Ovary (tissue), 10 donors: ENCODE measurements at places on chromosomes 6 and 20. TPM values are rescaled to one million over a fixed set of nuclear protein-coding genes. Genes with fewer than 3 reads are reported as not detected.

The VGLL2 gene
- not detected for polyA plus RNA-seq

- DNase-seq = no peak
Measured at GRCh38 chr6:12301018-12301417, 10.9 kb downstream of the EDN1 start.

DNA sequence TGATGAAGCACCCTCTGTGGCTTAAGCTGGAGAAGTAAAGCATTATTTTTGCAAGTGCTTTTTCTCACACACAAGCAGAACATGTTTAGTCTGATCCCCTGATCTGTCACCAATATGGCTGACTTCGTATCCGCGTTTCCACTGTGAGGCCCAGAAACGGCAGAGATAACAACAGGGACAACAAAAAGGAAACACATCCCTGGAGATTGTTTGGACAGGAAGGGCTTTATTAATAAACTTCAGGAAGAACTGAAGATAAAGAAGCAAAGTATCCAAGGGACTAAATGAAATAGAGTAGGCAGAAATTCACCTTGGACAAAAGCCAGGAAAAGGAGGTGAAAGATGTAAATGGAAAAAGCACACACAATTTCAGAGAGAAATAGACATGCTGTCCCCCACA, 49.2 kb downstream of the RARS2 start:
- DNase-seq = no peak

DNA sequence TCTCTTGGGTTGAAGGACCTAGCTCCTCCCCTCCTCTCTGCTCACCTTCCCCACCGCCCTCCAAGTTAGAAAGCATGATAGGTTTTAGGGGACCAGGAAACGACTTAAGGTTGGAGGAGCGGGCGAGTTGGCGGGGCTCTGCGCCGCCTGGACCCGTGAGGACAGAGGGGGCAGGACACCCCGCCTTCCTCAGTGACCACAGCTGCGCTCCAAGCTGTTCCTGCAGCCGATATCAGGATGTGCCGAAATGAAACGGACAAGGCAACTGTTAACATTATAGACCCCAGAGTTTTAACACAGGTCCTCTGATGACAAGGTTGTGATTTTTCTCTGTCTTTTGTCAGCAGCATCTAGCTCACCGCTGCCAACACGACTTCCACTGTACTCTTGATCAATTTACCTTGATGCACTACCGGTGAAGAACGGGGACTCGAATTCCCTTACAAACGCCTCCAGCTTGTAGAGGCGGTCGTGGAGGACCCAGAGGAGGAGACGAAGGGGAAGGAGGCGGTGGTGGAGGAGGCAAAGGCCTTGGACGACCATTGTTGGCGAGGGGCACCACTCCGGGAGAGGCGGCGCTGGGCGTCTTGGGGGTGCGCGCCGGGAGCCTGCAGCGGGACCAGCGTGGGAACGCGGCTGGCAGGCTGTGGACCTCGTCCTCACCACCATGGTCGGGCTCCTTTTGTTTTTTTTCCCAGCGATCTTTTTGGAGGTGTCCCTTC, at the start of gene GRM1:
Gene GRM1, plus strand, starts transcription at position 212 of the 722 bp plus-strand sequence. Its CDS starts 456 bp downstream, at position 668.
- no peak for DNase-seq

The TMC2 gene
- polyA plus RNA-seq = 0.38 TPM

The CNBD2 gene
- polyA plus RNA-seq = 6.7 TPM

DNA sequence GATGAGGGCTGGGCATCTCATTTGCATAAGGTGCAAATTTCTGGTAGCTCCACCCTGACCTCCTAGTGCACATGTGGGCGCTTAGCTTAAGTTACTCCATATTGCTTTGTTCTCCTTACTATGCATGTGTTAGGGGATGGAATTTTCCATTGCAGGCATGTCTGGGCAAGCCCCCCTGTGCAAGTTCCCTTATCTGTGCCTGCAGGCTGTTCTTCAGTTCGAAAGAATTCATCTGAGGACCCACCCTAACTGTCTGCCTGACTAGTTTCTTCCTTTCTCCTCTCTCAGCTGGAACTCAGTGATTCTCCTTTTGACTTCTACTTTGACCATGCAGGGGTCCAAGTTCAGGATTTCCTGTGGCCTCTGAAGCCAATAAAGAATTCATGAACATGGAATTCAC, 30.2 kb downstream of the CCDC170 start:
- no peak for DNase-seq

DNA sequence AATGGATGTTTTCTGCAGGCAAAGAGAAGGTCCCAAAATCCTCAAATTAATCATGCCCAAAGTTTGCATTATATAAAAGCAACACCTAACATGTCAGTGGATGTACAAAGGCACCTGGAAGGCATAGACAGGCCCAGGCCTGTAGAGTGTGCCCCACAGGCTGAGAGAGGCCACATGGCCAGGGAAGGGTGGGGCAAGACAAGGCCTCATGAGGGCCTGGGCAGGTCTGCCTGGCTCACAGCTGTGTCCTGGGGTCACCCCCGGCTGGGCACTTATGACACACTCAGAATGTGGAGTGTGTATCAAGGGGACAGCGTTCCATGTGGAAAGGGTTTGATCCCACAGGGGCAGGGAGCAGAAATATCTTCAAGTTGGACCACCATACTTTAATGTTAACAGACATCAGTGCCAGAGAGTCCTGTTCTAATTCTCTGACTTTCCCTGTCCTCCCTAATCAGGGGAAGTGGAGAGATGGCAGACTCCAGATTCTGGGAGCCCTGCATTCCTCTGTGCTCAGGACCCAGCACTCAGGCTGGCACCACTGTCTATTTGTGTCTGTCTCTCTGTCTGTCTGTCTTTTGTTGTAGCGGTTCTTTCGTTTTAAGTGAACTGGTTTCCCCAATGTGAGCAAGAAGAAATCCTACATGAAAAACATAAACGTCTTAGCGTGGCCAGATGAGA, 178.3 kb upstream of the FOXA2 start:
- no peak for DNase-seq

The GPX5 gene
- polyA plus RNA-seq = not detected

DNA sequence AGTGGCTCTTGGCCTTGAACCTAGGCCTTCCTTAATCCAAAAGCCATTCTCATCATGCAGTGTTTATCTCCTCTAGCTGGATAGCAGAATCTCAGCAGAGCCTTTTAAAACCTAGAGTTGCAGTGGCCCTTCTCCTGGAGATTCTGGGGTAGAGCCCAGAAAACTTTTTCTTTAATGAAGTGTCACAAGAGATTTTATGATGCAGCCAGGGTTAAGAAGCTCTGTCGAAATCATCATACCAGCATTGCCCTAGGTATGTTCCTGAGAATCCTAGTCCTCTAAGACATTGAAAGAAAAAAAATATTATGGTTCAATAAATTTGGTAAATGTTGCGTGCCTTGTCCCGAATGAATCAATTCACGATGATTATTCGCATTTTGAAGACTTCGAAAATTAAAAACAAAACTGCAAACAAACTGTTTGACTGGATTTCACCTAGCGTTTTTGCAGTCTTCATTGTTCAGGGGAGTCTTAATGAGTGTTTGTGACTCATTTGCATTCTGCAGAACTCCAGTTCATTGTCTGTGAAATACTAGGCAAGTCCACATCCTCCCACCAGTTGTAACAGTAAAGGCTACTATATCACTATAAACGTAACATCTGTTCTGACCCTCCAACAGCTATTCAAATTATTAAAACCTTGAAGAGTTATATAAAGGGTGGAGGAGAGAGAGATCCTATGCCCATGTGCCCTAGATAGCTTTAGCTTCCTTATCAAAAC, 198.6 kb downstream of the UST start:
- DNase-seq = no peak

- DNase-seq = no peak
Measured at GRCh38 chr6:79586548-79586947, 44.6 kb upstream of the SH3BGRL2 start.

DNA sequence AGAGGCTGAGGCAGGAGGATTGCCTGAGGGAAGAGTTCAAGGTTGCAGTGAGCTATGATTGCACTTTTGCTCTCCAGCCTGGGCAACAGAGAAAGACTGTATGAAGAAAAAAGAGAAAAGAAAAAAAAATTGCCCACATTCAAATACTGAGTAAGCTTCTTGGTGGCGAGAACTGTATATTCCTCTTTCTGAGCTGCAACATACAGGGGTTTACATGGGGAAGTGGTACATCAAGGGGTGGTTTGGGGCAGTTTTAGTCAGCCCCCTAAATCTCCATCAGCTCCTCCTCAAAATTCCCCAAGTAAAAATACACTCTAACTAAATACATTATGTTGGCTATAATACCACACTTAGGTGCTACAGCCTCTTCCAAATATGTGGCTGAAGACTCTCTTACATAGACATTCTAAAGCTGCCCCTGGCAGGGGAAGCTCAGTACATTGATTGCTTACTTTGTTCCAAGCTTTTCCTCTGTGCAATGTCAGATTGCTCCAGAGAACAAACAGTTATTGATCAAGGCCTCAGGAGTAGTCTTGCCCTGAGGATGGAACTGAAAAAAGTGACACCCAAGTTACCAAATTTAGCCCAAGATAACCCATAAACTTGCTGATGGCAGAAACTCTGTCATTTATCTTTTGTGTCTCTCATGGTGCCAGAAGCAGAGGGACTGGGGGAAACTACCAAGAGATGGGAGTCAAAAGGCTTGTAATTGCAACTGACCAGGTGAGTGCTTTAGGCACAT, 107.4 kb upstream of the RIPOR2 start:
- no peak for DNase-seq

The RAD21L1 gene
- not detected for polyA plus RNA-seq

DNA sequence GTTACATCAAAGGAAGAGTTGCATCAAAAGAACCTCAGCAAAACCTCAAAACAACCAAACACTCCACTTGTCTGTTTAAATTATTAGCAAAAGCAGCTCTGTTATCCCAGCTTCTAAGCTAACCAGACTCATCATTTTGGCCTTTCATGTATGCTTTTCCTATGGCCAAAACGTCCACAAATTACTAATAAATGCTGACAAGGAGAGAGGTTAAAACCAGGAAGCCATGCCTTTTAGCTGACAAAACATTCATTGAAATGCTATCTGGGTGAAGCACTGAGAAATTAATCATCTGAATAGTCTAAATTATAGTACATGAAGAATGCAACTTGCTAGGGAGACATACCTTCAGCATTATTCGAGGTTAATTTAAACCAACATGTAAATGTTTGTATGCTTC, 80.6 kb downstream of the LAMA2 start:
- DNase-seq = no peak

DNA sequence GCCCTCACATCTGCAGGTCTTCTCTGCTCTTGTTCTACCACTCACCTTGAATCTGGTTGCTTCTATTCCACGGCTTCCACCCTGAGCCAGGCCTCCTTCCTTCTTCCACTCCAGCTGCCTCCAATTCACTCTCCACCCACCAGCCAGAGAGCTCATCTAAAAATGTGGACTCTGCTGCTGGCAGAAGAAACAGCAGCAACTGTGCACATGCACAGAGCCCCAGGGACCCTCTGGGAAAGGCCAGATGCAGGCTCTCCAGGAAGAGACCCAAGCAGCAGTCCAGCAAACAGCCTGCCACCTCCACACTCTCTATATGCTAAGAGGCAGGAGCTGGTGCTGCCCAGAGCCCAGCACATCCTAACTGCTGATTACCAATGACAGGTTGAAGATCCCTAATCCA, 162.6 kb upstream of the TOP1 start:
- DNase-seq = no peak

DNA sequence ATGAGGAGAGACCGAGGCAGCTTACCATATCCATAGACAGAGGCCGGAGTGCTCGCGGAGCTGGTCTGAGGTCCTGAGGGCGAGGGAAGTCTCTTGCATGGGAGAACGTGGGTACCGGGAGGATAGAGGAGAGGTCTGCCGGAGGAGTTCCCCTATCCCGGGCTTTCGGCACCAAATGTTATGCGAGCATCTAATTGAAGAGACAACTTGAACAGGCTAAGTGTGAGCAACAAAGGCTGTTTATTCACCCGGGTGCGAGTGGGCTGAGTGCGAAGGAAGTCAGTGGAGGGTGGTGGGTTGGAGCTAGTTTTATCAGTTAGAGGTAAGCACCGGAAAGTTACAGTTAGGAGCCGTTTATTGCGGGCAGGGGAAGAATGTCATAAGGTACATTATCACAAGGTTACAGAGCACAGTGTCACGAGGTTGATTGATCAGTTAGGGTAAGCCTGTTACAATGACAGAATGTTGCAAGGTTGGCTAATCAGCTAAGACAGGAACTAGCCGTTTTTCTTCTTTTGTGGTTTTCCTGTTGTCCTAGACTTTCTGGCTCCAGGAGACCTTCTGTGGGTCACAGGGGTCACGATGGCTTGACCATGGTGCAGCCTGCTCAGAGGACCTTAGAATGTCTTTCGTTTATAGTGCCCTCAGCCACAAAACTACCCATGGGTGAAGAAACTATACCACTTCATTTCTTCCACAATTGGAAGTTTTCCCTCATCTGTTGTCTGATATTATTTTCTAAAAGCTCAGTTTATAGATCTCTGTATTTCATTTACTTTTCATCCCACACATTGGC, 746.0 kb upstream of the ADGRB3 start:
- DNase-seq = no peak

GRCh38 chr6:152054441-152054840, 247.0 kb downstream of the ESR1 start:
- no peak for DNase-seq

The CGA gene
- polyA plus RNA-seq = not detected

GRCh38 chr6:5294392-5295211, 33.3 kb downstream of the FARS2 start:
- no peak for DNase-seq

- DNase-seq = no peak
Measured at GRCh38 chr20:57082357-57082945, 184.0 kb downstream of the BMP7 start.

DNA sequence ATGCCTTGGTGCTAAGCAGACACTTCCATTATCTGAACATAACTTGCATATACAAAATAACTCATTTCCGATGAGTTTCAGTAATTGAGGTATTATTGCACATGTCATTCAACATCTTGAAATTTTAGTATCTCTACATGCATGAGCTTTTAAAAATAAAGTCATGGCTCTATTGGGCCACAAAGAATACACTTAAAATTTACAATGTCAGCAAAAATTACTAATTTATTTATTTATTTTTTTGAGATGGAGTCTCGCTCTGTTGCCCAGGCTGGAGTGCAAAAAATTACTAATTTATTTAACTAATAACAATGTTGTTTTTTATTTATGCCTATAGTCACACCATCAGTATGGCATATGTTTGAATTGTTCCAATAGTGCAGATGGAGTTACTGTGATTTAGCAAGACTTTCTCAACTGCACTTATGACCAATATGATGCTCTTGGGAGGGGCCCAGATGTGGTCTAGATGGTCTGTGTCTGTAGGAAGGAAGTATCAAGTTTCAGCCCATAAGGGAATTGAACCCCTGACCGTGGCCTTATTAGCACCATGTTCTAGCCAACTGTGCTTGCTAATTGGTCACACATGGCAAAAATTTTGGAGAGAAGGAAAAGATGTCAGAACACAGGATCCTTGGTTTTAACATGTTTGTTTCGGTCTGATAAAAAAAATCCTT, 370.7 kb upstream of the TSHZ2 start:
- no peak for DNase-seq

DNA sequence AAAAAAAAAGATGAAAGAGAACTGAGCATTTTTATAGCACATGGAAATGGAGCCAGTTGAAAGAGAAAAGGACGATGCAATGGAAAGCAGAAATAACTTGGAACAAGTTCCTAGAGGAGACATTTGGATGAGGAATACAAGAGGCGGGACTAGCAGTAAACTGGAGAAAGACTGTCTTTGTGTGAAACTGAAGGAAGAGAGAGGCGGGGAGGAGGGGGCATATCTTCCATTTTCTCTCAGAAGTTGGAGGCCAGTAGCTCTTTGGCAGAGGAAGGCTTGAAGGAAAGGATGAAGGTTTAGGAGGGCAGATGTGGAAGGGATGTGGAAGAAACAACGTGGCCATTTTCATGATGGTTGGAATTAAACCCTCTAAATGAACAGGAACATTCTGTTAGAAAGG, 33.0 kb upstream of the ADGRF1 start:
- DNase-seq = no peak

The ISM1 gene
- polyA plus RNA-seq = 3.6 TPM
